ENCODE measurements at places on chromosomes 3 and 15.

DNA sequence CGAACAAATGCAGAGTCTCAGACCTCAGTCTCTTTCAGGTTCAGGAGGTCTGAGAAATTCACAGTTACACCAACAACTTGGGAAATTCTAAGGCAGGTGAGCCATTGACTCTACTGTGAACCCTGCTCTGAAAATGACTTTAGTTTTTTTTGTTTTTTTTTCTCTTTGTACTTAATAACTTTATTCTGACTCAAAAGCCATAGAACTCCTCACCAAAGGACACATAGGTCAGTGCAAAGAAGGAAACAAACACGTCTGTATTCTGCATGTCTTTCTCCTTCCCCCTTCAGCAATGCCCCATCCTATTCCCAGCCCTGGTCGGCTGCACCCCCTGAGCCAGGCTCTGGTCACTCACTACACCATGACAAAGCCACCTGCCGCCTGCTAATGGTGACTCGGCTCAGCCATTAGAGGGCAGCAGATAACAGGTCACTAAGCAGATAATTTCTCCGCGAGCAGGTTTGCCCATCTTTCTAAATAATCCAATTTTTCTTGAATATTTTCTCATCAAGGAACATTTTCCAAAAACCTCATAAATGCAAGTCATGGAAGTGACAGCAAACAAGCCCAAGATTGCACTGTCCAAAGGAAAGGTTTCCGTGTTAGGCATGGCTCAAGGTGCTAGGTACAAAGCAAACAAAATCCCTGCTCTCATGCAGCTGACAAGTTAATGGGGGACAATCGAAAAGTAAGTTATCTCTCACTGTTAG lies 37.7 kb downstream of the TM4SF4 start:
- peak; percentile 40 for DNase-seq

- DNase-seq: no peak
These were observed 95.2 kb downstream of the WDR76 start for GRCh38 chr15:43922021-43922420.

GRCh38 chr3:82229397-82229796 lies 468.0 kb upstream of the GBE1 start:
- no peak for DNase-seq

GRCh38 chr3:27479806-27480543 lies 4.2 kb downstream of the SLC4A7 start:
- DNase-seq: no peak

- peak; percentile 40 for DNase-seq
These were observed 566 bp downstream of the ETV5 start for GRCh38 chr3:186108106-186108940.

- DNase-seq: peak; percentile 31
These were observed 13.9 kb downstream of the ARHGEF3 start for GRCh38 chr3:56787784-56788256.

GRCh38 chr3:96814651-96815567 lies 515 bp downstream of the EPHA6 start:
- DNase-seq: no peak

DNA sequence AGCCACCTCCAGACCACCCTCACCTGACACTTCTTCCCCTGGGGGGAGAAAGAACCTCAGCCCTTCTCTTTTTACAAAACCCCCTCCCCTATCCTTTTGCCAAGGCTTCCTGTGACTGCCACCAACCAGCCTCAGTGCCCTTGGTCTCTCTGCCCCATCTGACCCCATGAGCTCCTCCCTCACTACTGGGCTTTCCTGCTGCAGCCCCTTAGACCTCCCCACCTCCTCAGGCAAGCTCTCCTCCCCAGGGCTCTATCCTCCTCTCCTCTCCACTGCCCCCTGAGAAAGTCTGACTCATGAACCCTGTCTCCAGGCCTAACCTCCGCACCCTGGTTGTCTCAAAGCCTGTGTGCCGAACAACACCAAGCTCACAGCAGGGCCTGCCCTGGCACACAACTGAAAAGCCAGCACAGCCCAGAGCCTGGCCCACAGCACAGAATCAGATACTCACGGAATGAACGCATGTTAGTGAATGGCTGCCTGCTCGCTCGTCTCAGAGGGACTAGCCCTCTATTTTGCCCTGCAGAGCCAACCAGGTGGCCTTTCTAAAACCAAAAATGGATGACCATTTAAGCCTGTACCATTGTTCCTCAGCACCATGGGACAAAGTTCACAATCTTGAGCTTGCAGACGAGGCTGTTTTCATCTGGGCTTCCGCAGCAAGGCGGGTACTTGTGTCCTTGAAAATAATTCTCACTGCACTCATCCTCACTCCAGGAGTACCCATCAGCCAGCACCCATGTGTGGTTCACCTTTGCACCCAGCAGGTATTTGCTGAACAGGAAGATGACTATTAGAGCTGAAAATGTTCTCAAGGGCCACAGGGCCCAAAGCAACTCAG lies 1.7 kb downstream of the CHDH start:
- no peak for DNase-seq

DNA sequence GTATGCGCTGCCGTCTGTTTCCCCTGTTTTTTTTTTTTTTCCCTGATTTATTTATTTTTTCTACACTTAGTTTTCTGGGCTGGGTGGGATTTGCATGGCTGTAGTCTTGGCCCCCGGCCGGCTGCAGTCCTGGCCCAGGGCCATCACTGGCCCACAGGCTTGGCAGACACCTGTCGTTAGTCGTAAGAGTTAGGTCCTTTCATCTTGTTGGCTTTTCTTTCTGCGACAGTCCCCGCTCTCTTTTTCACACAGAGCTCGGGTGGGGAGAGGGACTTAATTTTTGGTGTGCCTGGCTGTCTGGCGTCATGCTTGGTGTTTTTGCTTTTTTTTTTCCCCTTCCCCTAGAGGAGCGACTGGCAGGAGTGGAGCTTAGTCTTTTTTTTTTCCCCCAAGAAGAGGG lies 183.4 kb downstream of the KLF13 start:
- DNase-seq: no peak

GRCh38 chr3:3503411-3503810 lies 295.8 kb upstream of the LRRN1 start:
- DNase-seq: no peak

- DNase-seq: no peak
These were observed 13.2 kb upstream of the DLG1 start for GRCh38 chr3:197311591-197311990.

DNA sequence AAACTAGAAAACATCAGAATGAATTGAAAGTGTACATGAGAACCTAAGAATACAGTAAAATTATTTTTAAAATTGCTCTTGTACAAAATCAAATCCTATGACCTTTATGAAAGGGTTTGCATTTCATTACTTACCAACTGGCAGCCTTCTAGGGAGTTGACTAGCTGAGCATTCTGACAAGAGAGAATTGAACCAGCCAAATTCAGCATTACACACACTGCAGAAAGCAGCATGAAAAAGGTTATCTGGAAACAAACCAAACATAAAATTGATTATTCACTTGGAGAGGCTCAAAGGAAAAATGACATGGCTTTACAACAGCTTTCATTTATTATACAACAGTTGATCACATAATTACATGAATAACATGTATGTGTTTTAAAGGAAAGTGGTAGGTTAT lies 17.4 kb downstream of the NSMCE3 start:
- no peak for DNase-seq

DNA sequence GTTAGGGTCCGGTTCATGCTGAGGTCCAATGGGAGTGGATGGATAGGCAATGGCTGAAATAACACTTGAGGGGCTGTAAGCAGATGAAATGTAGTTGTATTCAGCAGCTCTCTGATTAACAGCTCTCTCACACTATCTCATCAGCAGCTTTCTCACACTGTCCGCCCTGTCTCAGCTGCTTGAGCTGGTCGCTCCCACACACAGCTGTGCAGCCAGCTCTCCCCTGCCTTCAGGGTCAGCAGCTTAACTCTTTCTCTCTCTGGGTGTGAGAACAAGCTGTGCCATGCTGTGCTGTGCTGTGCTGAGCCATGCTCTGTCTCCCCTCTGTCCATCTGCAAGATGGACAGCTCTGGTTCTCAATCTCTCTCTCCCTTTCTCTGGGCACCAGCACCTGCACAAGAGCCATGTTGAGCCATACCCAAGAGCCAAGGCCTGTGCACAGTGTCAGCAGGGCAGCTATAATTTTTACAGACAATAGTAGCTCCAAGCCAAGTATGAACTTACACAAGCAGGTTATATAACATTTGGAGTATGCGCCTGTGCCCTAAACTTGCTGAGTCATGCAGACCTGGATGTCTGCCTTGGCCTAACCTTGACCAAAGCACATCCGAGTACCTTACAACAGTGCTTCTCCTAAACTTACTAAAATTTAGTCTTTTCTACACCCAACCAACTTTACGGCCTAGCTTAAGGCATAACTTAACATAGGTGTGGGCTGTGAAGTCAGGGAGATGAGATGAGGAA lies 291.3 kb upstream of the TRIM42 start:
- no peak for DNase-seq

GRCh38 chr15:42499858-42500609 lies 4.6 kb downstream of the SNAP23 start:
- DNase-seq: no peak

DNA sequence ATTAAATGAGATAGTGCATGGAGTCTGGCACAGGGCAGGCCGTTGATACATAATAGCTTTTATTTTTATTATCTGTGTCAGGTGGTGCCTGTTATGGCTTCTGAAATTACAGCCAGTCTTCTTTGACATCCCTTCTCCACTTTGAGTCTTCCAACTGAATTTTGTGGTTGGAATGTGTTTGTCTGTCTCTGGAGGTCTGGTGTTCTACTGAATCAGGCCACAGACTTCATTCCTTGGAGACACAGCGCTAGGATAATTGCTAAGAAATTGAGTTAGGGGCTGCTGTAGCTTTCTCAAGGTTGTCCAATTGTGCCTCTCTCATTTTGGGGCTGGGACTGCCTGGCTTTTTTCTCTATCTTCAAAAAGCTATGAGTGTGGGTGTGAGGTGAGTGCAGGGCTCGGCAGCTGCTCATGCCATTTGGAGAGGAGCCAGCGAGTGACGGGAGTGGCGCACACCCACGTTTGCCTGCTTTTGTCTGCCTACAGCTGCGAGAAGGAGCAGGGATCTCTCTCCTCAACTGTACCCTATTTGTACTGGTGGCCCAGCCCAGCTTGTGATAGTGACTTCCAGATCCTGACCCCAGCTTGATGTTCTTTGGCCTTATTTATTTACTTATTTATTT lies 49.8 kb upstream of the SYN2 start:
- no peak for DNase-seq

DNA sequence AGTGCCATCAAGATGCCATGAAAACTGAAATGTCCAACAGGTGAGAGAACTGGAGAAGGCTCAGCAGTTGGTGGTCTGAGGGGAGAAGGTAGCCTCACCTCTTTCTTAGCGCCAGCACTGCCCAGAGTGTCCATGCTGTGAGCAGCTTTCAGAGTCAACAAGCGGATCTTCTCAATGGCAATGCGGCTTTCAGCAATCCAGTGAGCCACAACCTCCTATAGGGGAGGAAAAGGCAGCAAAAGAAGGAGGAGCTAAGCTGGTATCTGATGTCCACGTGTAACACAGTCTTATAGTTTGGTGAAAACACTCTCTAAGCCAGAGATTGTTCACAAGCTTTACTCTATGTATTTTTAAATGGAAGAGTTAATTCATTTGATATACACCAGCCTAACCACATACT lies 36.1 kb upstream of the ACKR4 start:
- DNase-seq: no peak

- DNase-seq: no peak
These were observed 114.1 kb downstream of the ALCAM start for GRCh38 chr3:105480768-105481167.

DNA sequence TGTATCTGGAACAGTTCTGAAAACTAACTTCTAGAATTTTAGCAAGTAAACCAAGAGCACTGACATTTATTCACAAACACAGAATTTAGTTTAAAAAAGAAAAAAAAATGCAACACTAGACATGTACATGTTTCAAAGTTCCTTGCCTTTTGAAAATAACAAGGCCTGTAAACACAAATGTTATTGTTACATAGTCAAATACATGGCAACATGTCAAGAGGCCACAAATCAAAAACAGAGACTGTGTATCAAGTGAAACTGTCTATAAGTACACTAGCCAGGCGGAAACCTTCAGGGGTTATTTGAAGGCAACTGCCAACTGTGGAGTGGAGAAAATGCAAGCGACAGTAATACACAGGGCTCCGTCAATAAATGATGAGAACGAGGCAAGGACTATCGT lies 547.6 kb downstream of the FOXP1 start:
- DNase-seq: no peak

DNA sequence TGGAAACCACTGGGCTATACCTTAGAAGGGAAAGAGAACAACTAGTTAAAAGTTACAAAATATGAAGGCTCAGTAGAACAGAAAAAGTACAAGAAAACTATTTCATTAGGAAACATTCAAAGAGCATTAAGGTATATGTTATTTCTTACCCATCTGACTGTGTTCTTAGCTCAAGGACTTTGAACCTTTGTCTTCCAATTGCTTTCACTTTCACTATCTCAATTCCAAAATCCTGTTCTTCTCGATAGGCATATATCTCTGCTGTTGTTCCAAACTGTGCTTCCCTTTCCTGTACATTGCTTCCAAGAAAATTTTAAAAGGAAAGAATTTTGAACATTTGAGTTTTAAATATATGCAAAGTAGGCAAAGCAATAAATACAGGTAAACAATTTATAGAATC lies 6.9 kb downstream of the CRBN start:
- DNase-seq: no peak

Measured in activated T-cell treated with anti-CD3 and anti-CD28 coated beads, Interleukin-2, amount 50 U/mL, for 72 hours (primary cell).